Metanephros (tissue), 2 donors: ENCODE measurements at places on chromosomes 16 and 17. TPM values are rescaled to one million over a fixed set of nuclear protein-coding genes. Genes with fewer than 3 reads are reported as not detected.

The PRR29 gene
- 0.99 TPM for total RNA-seq

The WBP2 gene
- 38.6 TPM for total RNA-seq

The FGF11 gene
- total RNA-seq, result 4.8 TPM

The CDH13 gene
- 40.6 TPM for total RNA-seq

The EVI2B gene
- 3.3 TPM for total RNA-seq

The MNT gene
- 10.2 TPM for total RNA-seq

The C16orf89 gene
- 5.7 TPM for total RNA-seq

The PPY gene
- not detected for total RNA-seq

The INCA1 gene
- total RNA-seq, result 0.58 TPM

The MT4 gene
- total RNA-seq, result not detected

The TBC1D26 gene
- 0.99 TPM for total RNA-seq

The KRTAP4-3 gene
- not detected for total RNA-seq

The CES4A gene
- 6.5 TPM for total RNA-seq

The FLII gene
- total RNA-seq, result 152 TPM

The TMEM238L gene
- total RNA-seq, result 5.0 TPM

The SLC5A2 gene
- 53.8 TPM for total RNA-seq

The LRRC36 gene
- 4.9 TPM for total RNA-seq

The PIPOX gene
- 4.3 TPM for total RNA-seq

The PRSS22 gene
- total RNA-seq, result 4.1 TPM

The TAT gene
- total RNA-seq, result not detected

The OR3A2 gene
- total RNA-seq, result 0.23 TPM

The TXNL4B gene
- total RNA-seq, result 13.3 TPM

The CD300H gene
- total RNA-seq, result not detected

The CDH1 gene
- 88.2 TPM for total RNA-seq

The SCGB1C2 gene
- total RNA-seq, result not detected

The NHERF2 gene
- 109 TPM for total RNA-seq

The TRIM16 gene
- total RNA-seq, result 24.6 TPM

The SCN4A gene
- 17.4 TPM for total RNA-seq

The SCARF1 gene
- 19.0 TPM for total RNA-seq

The PIRT gene
- not detected for total RNA-seq

The HS3ST3A1 gene
- total RNA-seq, result 21.5 TPM

The STAC2 gene
- total RNA-seq, result 0.93 TPM
